Hindlimb muscle (tissue), 1 donor: ENCODE measurements at places on chromosomes 7 and 10. TPM values are rescaled to one million over a fixed set of nuclear protein-coding genes. Genes with fewer than 3 reads are reported as not detected.

Gene CCDC3
- 22.1 TPM for polyA plus RNA-seq

- no peak for DNase-seq
Measured at GRCh38 chr7:45626441-45627430, 52.6 kb downstream of the ADCY1 start.

DNA sequence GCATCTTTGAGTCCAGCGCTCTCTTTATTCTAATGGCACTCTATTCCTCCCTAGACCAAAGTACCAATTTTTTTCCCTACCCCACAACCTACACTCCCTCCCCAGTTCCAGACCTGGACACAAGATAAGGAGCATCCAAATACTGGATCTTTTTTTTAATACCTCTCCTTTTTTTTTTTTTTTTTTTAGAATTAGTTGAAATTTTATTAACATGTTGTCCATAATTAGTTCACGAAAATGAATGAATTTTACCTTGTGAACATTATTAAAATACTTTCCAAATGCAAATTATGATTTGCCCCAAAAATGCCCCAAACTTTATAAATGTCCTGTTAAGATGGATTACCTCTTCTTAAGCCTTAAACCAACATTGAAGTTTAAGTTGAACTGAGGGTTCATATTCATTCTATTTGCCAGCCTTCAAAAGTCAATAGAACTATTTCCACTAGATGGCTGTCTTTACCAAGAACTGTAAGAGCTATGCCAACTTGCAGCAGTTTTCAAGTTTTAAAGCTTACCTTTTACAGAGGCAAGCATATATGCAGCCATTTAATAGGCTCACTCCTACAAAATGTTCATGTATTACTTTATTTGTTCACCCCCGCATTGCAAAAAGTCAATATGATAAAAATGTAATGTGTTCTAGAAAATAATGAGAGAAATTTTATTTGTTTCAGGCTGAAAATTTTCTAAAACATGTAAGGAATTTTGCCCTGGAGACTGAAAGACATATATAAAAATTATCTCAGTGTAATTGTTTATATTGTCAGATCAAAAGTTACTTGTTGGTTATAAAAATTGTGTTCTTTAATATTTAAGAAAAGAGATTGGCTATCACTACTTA, 39.7 kb upstream of the TNKS2 start:
- no peak for DNase-seq

Gene TLX1
- polyA plus RNA-seq: not detected

DNA sequence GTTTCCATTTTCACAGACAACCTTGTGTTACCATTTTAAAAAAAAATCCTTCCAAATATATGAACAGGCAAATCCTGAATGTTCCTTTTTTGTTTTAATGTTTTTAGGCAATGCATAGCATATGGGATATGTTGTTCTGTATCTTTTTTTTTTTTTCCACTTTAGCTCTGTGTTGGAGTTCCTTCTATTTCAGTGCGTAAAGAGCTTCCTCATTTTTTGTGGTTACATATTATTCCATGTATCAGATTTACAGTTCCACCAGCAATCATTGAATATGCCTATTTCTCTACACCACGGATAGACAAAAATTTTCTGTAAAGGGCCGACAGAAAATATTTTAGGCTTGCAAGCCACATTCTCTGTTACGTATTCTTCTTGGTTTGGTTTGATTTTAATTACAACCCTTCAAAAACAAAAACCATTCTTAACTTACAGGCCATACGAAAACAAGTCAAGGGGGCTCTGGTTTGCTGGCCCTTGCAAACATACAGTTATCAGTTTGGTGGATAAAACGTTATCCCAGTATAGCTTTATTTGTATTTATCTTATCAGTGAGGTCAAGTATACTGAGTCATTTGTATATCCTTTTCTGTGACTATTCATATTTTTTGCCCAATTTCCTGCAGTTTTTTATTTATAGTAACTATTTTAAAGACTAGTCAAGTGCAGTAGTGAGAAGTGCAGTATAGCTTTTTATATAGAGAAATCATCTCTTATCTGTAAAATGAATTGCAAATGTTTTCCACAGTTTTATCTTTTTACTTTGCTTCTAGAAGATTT, 55.7 kb downstream of the RALA start:
- DNase-seq: no peak

GRCh38 chr7:39453743-39454355, 112.4 kb upstream of the YAE1 start:
- DNase-seq: no peak

GRCh38 chr7:82202107-82202506, 241.5 kb downstream of the CACNA2D1 start:
- no peak for DNase-seq

DNA sequence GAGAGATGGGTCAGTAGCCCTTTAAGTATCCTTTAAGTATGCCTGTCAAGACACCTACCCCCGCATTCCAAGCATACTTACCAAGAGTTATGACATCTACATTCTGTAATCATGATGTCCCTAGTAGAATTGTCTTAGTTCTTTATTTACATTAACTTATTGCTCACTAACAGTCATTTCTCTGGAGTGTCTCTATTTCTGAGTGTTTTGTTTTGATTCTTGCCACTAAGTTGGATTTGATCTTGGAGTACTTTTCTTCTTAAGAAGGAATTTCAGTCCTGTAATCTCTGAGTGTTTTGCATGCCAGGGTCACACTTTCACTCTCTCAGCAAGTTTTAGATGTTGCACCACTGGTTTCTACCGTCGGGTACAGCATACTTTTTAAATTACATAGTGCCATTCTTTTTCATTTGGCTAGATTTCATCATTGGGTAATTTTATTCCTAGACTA, 1053.9 kb downstream of the KCNMA1 start:
- no peak for DNase-seq

Gene CCDC186
- polyA plus RNA-seq: 10.3 TPM

Gene ENTPD1
- polyA plus RNA-seq: 10.4 TPM

Gene RAB19
- polyA plus RNA-seq: not detected

- DNase-seq: no peak
Measured at GRCh38 chr7:29239638-29240037, 45.1 kb downstream of the CHN2 start.
